ENCODE measurements at places on chromosomes 7 and 10. TPM values are rescaled to one million over a fixed set of nuclear protein-coding genes. Genes with fewer than 3 reads are reported as not detected.
A peak's percentile ranks its signal among the peaks of the same experiment; 100 is the strongest.

GRCh38 chr10:14665304-14665703 is 109.4 kb downstream of the FAM107B start:
- DNase-seq = no peak

DNA sequence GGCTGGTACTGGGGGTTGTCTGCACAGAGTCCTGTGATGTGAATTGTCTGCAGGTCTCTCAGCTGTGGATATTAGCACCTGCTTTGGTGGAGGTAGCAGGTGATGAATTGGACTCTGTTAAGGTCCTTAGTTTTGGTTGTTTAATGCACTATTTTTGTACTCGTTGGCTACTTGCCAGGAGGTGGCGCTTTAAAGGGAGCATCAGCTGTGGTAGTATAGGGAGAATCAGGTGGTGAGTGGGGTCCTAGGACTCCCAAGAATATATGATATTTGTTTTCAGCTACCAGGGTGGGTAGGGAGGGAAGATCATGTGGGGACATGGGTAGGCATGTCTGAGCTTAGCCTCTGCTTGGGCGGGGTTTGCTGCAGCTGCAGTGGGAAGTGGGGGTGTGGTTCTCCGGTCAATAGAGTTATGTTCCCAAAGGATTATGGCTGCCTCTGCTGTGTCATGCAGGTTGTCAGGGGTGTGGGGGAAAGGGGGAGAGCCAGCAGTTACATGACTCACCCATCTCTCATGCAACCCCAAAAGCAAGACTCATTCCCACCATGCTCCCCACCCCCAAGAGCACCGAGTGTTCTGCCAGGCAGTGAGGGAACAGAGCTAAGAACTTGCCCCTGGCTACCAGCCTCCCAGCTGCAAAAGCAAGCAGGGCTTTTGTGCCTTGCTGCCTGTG is 53.7 kb upstream of the ZNF273 start:
- peak; percentile 5 for DNase-seq

GRCh38 chr10:80498078-80498832 is 39.4 kb upstream of the SH2D4B start:
- DNase-seq = no peak

GRCh38 chr7:6648815-6649104 is 11.6 kb downstream of the ZNF316 start:
- DNase-seq = no peak

DNA sequence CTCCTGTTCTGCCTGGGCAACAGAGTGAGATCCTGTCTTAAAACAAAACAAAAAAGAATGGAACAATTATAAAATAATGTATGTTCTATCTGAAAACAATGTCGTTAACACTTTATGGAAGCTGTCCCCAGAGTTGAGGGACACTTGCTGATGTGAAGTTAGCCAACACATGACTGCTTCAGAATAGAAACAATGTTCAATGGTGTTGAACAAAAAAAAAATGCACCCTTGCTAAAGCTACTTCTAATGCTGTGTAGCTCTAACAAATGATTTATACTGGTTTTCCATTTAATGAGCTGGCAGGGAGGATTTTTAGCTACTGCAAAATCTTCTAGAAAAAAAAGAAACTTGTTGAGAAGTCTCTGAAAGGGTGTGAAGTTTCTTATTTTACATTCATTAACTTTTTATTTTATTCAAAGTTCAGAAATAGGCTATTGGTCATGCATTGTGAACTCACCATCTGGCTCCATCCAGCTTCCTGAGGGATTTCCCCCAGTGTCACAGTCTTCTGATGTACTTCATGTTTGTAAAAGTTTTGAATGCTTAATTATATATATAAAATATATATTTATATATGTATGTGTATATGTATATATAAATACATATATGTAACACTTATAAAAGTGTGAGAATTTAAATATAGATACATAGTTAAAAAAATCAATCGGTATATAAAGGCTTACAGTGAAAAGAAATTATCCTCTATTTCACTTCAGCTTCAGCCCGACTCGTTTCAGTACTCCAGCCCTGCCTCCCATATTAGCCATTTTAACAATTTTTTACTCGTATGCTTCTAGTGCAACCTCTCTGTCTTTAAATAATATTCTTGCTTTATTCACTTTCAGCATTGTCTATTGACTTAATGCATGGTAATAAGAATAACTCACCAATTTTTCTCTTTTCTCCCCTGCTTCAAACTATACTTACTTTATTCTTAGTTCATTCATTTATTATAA is 35.0 kb downstream of the HDAC9 start:
- DNase-seq = no peak

DNA sequence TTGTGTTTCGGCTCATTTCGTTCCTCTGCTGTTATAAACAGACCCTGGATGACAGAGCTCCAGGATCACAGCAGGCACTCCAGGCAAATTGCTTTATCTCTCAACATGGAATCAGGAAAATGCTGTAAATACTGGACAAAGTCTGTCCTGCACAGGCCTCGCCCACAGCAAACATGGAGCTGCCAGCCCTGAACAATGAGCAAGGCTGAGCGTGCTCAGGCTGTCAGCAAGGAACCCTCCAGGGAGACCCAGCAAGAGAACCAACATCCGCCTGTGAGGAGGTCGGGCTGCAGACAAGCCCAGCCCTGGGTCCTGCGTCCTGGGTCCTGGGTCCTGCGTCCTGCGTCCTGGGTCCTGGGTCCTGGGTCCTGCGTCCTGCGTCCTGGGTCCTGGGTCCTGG is 180.8 kb downstream of the PTPRN2 start:
- peak; percentile 38 for DNase-seq

- peak; percentile 27 for DNase-seq
Observed at GRCh38 chr7:73973091-73973490, 54.9 kb upstream of the ELN start.

DNA sequence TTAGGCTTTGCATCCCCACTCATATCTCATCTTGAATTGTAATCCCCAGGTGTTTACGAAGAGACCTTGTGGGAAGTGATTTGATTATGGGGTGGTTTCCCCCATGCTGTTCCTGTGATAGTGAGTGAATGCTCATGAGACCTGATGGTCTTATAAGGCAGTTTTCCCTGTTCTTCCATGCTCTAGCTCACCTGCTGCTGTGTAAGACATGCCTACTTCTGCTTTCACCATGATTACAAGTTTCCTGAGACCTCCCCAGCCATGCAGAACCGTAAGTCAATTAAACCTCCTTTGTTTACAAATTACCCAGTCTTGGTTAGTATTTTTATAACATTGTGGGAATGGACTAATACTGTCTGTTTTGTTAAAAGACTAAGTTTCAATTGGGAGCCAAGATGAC is 35.3 kb upstream of the ZNF92 start:
- DNase-seq = no peak

DNA sequence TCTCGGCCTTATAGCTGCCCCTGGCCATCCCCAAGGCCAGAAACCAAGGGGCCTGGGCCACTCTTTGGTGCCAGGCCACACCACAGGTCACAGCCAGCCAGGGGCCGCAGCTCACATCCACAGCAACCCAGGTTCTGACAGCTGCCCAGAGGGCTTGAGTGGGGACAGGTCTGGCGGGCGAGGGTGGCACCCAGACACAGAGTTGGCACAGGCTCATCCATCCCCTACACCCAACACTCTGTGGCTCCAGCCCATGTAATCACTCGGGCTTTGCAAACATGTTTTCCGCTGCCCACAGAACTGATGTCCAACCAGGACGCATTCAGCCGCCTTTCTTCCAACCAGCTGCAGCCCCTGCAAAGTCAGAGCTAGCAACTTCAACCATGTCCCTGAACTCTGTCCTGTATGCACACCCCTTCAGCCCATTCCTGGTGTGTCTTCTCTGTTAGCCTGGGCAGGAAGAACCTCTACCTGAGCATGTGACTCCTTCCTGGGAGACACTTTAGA is 57.7 kb upstream of the PPP2R2D start:
- no peak for DNase-seq

- peak; percentile 62 for DNase-seq
Observed at GRCh38 chr7:101094791-101095375, 9.6 kb downstream of the TRIM56 start.

CISD1 gene
- 3.1 TPM for total RNA-seq

SNX10 gene
- total RNA-seq = 55.0 TPM

PRF1 gene
- total RNA-seq = 1.5 TPM
